ENCODE measurements at places on chromosomes 11 and 22.
A peak's percentile ranks its signal among the peaks of the same experiment; 100 is the strongest.

GRCh38 chr11:46362156-46363030, 15.1 kb downstream of the DGKZ start:
- DNase-seq, result no peak

DNA sequence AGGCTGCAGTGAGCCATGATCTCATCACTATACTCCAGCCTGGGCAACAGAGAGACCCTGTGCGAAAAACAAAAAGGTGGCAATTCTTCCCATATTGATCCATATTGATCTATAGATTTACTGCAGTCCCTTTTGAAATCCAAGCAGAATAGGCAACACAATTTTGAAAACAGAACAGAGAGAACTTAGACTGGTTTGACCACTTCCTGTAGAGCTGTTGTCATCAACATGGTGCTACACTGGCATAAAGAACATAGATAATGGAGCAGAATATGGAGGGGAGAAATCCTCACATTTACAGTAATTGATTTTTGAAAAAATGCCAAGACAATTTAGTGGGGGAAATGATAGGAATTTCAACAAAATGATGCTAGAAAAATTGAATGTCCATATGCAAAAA, 34.1 kb downstream of the GRK3 start:
- no peak for DNase-seq

- no peak for DNase-seq
Observed at GRCh38 chr11:18312663-18313420, 9.1 kb downstream of the HPS5 start.

DNA sequence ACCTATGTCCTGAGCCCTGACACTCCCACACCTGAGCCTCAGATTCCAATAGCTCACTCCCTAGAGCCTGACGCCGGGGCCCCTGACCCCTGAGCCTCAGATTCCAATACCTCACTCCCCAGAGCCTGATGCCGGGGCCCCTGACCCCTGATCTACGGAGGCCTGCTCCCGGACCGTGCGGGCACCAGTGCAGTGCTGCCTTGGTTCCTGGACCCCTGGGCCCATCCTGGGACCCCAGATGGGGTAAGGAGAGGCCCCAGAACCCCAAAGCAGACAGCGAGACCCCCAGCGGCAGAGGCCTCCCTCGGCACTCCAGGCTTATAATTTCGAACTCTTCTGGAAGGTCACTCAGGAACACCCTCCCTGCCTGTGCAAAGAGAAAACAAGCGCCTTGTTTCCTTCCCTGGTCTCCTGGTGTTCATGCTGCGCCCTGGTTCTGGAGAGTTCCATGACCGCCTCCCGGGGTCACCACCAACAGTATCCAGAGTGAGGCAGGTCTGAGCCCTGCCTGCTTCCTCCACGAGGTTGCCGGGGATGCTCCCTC, 7.5 kb downstream of the SUSD2 start:
- DNase-seq, result no peak

DNA sequence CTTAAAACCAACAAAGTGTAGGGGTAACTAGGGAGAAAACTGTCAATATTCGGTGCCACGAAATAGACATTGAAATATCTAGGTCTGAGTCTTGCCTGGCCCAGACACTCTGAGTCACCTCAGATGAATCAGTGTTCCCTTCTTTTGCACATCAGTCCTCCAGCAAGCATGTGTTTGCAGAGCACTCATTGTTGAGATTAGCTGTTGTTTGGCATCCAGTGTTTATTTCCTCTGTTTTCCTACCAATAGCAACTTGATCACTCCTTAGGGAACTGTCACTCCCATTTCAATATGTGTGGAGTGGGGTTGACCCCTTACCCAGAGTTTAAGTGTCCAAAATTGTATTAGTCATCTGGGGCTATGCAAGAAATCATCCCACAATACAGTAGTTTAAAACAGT, 4.7 kb upstream of the ASCC2 start:
- no peak for DNase-seq

GRCh38 chr11:122897606-122898210, 15.1 kb downstream of the JHY start:
- no peak for DNase-seq

DNA sequence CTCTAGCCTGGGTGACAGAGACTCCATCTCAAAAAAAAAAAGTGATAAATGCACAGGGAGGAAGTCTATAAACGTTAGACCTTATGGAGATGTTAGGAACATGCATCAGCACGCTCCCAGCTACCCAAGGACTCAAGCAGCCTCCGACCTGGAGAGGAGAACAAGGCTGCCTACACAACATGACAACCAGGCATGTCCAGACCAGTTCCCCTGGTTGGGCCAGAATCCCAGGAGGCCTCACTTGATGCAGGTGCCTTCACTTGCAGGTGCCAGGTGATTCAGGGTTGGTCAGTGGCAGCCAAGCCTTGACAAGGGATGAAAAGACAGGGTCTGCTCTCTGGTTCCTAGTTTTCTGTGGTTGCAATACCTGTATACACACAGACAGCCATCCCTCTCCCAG, 5.9 kb downstream of the RANGAP1 start:
- peak; percentile 64 for DNase-seq

GRCh38 chr22:28994522-28994921, 67.1 kb downstream of the C22orf31 start:
- no peak for DNase-seq

DNA sequence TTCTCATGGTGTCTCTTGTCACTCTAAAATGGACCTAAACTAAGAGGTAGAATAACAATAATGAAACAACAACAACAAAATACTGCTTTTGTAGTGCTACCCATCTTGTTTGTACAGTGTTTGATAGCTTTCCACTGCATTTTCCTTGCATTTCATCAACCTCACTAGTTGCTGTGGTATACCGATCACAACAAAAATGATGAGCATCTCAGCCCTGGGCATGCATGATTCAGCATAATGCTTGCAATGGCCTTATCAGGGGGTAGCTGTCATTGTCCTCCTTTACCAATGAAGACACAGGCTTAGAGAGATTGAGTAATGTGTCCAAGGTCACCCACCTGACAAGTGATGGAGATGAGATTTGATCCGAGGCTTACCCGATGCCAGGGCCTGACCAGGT, 682.5 kb downstream of the NTM start:
- DNase-seq, result no peak

DNA sequence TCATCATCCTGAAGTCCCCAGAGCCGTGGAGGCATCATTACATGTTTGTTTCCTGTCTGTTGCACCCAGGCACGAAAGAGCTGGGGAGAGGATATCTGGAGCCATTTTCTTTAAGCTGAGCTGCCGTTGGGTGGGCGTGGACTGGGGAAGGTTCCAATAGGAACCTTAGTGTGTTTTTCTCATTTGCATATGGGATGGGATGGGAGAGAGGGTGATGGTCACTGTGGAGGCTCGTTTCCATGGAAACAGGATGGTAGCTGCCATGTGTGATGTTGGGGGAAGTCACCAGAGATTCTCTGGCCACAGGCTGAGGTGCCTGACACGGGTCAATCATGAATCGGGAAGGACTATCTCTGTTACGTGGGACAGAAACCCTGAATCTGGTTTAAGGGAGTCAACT, 39.7 kb downstream of the CACNA1I start:
- DNase-seq, result no peak

GRCh38 chr11:12693094-12693478, 18.9 kb downstream of the TEAD1 start:
- DNase-seq, result no peak

GRCh38 chr11:10623797-10624761, 55.6 kb upstream of the LYVE1 start:
- DNase-seq, result no peak

- DNase-seq, result no peak
Observed at GRCh38 chr11:94329501-94329900, 25.1 kb downstream of the IZUMO1R start.

DNA sequence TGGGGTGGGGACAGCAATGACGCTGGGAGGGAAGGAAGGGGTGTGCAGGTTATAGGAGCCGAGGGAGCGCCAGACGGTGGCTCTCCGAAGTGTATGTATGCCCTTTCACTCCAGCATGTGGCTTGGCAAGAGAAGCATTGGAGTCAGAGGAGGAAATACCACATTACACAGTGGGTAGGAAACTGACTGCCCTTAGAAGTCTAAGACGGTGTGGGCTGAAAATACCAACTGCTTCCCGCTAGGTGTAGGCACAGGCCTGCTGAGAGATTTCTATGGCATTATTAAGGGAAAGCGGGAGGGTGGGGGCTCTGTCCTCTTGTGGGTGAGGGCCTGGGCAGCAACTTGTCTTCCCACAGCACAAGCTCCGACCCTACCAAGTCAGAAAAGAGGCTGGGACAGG, 44.7 kb downstream of the CACNG2 start:
- DNase-seq, result no peak

DNA sequence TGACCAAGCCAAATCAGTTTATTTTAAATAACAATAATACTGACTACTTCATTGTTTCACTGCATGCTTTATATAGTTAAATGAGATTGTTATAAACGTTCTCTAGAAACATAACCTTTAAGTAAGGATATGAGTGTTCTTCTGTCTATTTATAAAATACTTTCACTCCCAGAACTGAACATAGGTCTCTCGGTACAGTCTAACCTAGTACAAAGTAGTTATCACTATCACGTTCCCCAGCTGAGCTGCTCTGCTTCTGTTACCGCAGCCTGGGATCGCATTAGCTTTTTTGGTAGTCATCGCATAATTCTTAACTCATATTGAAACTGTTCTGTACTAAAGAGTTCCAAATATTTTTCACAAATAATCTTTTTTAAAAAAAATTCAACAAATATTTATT, 143.6 kb downstream of the WNT11 start:
- DNase-seq, result no peak

DNA sequence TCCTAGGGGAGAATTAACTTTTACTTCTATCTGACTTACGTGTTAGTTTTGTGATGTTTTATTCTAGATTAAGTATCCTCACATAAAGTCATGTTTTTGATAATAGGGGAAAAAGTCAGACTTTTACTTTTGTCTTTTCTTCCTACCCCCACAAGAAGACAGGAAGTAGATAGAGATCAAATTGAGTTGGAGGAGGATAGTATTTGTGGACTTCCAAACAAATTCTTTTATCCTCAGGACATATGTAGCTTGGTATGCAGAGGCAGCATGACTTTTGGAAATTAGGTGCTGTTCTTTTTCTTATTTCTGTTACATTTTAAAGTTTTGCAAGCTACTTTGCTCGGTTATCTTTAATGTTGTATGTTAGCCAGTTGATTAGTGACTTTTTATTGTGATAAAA, 61.4 kb downstream of the MTMR3 start:
- DNase-seq, result no peak

DNA sequence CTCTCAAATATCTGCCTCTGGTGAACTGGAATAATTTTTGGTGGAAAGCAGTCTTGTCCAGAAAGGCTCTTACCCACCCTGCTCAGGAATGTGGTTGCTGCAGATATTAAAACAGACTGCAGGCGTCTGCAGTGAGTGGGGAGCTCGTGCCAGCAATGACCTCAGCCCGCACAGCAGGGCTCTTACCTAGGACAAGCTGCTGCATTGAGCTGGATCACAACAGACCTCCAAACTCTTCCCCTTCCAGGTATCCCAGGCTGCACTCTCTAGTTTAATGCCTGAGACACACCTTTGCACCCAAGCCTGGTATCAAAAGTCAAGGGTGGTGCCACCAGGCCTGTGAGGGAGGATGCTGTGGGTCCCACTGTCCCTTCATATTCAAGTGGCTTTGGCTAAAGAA, 69.7 kb upstream of the CDON start:
- DNase-seq, result peak; percentile 80

DNA sequence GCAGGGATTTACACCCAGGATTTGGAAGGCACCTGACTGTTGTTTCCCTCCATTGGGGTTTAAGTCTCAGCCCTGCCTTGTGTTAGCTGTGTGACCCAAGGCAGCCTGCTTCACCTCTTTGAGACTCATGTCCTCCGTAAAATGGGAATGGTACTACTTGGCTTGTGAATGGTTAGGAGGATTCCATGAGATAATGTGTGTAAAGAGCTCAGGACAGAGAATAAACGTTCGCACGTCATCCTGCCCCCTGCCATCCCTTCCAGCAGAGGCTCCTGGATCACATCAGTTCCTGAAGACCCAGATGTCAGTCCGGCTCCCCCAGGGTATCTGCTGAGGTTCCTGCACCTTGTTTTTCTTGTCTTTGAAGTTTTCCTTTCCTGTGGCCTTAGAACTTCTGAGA, 16.8 kb upstream of the ACCSL start:
- no peak for DNase-seq

- no peak for DNase-seq
Observed at GRCh38 chr22:27224485-27225374, 567.3 kb downstream of the MIAT start.

GRCh38 chr11:6260207-6260726, 629 bp downstream of the CCKBR start:
- DNase-seq, result no peak

- no peak for DNase-seq
Observed at GRCh38 chr22:38032681-38033521, 24.3 kb upstream of the PICK1 start.

- no peak for DNase-seq
Observed at GRCh38 chr22:23187871-23188700, 7.8 kb downstream of the BCR start.

DNA sequence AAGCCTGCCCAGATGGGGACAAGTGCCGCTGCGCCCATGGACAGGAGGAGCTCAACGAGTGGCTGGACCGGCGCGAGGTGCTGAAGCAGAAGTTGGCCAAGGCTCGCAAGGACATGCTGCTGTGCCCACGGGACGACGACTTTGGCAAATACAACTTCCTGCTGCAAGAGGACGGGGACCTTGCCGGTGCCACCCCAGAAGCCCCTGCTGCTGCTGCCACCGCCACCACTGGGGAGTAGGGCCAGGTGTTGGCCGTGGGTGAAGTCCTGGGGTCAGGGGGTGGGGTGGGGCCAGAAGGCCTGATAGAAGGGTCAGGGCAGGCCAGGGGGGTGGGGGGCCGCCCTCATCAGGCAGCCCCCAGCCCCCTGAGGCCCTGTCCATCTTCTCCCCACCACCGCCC, 24.6 kb upstream of the TEF start:
- no peak for DNase-seq

- DNase-seq, result no peak
Observed at GRCh38 chr22:46564084-46564714, 26.8 kb upstream of the CELSR1 start.

DNA sequence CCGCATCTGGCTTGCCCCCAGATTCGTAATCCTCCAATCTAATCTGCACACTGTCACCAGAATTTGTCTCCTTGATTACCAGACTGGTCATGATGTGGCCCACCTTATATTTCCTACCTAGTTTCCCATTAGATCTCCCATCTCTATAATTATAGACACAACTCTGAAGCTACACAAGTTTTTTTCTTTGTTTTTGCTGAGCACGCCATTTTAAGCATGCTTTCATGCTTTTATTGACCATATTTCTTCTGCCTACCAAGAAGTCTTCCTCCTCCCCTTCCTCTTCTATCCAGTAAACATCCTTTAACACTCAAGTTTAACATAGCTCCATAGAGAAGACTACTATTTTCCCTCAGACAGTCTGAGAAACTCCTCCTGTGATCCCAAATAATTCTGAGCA, 24.3 kb upstream of the DEPDC7 start:
- DNase-seq, result no peak

DNA sequence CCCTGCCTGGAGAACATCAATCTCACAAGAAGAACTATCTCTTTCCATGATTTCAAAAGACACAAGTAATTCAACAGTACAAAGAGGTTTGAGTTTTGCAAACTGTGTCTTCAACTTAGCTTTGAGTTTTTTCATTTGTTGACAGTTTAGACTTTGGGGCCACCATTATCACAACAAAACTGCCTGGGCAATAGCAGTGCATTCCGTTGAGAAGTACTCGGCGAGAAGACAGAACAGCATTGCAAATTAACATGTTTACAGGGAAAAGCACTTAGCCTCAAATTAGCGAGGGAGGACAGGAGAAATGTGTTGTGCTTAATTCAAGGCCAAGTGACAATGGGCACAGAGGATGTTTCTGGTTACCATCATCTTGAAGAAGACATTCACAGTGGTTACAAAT, 133.2 kb upstream of the MPPED2 start:
- DNase-seq, result no peak
